IMR-90 (cell line): ENCODE measurements at places on chromosomes 7 and 10. TPM values are rescaled to one million over a fixed set of nuclear protein-coding genes. Genes with fewer than 3 reads are reported as not detected.

Gene ACHE
- 0.41 and 0.65 TPM in 2 replicates for polyA plus RNA-seq

Gene OR2A1
- polyA plus RNA-seq: not detected in 2 replicates

- no peak for DNase-seq
Measured at GRCh38 chr7:95391761-95392160, 4.4 kb downstream of the PON3 start.

DNA sequence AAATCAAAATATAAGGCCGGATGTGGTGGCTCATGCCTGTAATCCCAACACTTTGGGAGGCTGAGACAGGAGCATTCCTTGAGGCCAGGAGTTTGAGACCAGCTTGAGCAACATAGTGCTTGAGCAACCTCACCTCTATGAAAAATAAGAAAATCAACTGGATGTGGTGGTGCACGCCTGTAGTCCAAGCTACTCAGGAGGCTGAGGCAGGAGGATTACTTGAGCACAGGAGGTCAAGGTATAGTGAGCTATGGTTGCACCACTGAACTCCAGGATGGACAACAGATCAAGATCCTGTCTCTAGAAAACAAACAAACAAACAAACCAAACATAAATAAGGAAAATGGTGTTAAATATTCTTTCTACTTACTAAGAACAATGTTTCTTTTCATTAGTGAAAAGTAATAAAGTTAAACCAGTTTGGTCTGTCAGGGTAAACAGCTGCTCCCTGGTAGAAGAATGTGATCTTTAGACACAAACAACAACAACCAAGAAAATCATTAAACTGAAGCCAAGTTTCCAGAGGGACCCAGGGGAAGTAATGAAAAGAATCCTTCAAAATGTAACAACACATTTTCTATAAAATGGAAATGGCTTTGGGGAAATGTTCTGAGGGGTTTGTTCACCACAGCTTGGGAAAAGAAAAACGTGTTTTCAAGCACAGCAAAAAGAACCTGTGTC, 17.5 kb upstream of the BAG3 start:
- no peak for DNase-seq

DNA sequence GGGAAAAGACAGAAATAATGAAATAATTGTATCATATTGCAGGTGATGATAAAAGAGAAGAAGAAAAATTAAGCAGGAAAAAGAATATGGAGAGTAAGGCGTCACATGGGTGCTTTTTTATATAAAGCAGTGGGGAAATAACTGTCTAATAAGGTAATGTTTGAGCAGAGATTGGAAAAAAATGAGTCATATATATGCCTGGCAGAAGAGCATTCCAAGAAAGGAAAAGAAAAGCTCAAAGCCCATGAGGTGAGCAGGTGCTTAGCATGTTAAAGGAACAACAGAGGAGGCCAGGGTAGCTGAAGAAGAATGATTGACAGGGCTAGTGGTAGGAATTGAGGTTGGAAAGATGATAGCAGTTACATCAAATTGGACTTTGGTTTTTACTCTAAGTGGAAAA, 739.5 kb downstream of the SORCS1 start:
- DNase-seq: peak; percentile 72

Gene MINDY3
- 10.1 and 13.9 TPM in 2 replicates for polyA plus RNA-seq

Gene PGAM2
- 0.27 TPM in 1 of 2 replicates, not detected in the other for polyA plus RNA-seq

GRCh38 chr7:74023092-74023536, 4.9 kb upstream of the ELN start:
- peak; percentile 63 for DNase-seq

Gene AKR1C4
- not detected in 2 replicates for polyA plus RNA-seq

DNA sequence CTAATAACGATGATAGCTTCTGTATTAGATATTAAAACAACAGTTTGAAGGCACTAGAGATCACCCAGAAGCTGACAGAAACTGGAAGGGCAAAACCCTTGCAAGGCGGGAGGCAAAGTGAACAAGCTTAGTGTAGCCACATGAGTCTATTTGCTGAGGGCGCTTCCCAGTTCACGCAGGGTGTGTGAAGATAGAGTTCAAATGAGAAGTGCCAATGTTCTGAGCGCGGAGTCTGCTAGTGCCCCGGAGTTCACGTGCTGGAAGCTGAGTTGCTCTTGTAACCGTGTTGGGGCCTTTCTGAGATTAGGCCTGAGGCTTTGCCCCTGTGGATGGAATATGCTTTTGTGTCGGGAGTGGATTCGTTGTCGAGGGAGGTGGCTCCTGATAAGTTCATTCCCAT, 16.6 kb upstream of the GTPBP4 start:
- no peak for DNase-seq

Gene GIMAP6
- not detected in 2 replicates for polyA plus RNA-seq

DNA sequence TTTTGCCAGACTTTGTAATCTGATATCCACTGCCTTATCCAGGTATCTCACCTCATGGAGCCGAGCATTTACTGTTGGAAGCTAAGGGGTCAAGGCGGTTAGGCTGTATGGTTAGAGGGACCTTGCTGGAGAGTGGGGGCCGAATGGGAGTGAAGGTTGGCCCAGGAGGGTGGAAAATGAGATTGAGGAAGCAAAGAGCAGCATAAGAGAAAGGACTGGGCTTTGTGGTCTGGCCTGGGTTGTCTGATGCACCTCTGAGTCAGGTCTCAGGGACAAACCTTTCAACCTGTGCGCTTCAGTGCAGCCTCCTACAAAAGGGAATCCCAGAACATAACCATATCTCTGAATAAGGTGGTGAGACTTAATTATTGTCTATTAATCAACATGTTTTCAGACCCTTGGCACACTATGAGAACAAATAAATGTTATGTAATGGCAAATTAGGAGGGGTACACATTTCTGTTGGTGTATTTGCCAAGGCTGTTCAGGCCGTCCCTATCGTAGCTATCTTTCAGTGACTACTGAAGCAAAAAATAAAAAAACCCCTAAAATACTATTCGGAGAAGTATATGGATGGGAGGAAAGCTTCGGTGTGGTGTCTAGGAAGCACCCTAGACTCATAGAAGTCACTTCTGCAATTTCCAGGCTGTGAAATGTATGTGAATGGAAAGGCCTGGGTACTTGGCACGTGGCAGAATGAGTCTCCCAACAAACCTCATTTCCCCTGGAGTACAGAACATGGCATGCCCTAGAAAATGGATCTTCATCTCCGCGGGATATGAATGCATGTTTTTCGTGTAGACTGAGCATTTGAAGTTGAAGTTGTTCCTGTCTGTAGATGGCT, 4.3 kb downstream of the CAMK1D start:
- no peak for DNase-seq

DNA sequence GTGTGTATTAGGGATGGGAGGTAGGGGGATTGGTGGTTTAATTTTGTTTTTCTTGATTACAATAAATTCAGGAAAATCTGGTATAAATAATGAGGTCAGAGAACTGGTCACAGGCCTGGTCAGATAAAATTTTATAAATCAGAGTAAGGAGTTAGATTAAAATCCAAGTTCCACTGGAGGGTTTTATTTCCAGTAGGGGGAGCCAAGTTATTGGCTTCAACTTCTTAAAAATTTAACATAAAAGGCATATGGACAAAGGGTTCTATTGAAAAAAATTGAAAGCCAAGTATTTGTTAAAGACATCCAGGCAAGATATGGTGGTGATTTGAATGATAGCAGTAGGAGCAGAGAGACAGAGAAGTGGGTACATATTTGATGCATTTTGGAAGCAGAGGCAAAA, 763.3 kb downstream of the SORCS1 start:
- DNase-seq: peak; percentile 40

Gene ADAMTS14
- polyA plus RNA-seq: 0.31 and 0.33 TPM in 2 replicates

DNA sequence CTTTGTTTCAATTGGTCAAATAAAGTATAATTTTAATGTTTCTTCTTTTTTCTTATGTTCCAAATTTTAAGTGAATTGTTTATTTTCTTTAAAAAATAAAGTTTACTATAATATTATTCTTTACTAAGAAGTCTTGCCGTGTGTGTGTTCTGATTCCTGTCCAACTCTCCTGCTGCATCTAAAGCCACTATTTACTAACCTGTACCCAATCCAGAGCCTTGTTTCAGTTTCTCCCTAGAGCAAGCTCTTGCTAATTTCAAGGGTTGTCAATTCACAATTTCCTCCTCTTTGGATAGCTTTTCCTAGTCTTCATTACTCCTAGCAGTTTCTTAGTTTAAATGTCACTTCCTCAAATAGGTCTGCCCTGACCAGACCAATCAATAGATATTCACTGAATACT, 314.9 kb upstream of the SEMA3A start:
- DNase-seq: peak; percentile 20

GRCh38 chr10:104247513-104248146, 7.1 kb upstream of the GSTO1 start:
- DNase-seq: no peak

DNA sequence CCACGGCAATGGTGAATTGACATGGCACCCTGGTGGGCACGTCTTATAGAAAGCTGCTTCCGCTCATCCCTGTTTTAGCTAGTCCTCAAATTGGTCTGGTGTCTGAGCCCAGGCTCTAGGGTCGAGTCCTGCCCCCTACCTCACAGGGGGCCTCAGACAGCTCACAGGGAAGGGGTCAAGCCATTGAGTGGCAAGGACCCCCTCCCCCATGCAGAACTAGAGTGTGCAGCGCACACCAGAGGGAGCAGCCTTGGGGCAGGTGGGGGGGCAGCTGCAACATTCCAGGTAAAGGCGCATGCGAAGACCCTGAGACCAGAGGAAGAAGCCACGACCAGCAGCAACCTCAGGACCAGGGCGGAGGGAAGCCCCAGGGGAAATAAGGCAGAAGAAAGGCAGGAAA, 240.4 kb upstream of the PPP2R2D start:
- DNase-seq: no peak

- peak; percentile 33 for DNase-seq
Measured at GRCh38 chr7:106793015-106793975, 71.8 kb upstream of the PIK3CG start.

DNA sequence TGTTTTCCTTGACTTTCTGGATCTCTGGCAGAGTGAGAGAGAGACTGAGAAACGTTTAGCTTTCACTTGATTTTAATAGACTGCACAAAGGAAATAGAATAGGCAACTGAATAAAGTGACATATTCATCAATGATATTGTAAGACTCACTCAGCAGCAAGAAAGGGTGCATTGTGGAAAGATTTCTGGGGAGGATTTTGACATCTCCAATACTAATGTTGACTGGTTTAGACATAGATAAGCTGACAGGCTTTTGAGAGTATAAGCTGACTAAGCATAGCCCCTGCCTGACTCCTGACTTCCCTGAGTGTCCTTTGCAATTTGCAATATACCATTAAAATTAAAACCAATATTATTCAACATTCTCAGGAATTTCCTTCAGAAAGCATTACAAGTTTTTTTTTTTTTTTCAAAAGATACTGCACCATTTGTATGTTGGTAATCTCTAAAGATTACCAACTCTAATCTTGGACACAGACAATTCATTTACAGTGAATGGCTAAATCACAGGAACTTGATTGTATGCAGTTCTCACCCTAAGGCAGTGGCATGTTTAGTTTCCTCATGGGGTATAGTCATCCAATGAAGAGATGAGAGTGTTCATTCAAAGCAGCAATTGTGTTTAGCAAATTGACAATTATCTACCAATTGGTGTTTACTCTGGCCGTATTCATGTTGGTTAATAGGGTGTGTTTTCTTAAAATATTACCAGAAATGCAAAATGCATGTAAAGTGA, 325.6 kb downstream of the SORCS3 start:
- no peak for DNase-seq

DNA sequence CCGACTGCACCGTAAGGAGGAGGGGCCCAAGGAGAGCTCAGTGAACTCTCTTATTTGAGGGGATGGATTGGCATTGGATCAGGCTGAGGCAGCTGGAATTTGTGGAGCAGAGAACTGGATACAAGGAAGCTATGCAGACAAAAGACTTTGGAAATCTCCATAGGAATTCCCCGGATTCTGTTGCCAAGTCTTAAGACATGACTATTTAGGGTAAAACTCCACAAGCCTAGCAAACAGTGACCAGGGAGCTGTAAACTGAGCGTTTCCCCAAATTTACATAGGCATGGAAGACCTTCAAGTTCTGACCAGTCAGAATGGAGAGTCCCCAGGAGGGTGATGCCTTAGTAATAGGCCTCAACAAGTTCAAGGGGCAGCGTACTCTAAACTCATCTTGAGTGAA, 82.5 kb upstream of the PCBD1 start:
- peak; percentile 23 for DNase-seq

Gene VSTM2A
- not detected in 2 replicates for polyA plus RNA-seq

- DNase-seq: no peak
Measured at GRCh38 chr7:106291247-106291646, 6.5 kb upstream of the NAMPT start.

Gene NACAD
- polyA plus RNA-seq: 2.2 and 2.3 TPM in 2 replicates

DNA sequence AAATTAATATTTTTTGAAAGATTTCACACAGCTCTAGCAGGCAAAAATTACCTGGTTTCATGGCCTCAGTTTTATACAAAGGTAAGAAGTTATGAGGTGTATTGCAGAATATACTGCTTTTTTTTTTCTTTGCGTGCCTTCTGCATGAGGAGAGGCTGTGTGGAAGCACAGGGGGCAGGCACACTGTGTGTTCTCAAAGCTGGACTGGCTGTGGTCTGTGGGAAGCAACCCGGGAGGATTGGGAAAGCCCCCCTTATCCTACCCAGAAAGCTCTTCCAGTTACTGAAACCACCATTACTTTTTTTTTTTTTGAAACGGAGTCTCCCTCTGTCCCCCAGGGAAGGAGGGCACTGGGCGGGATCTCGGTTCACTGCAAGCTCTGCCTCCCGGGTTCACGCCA, 25.0 kb downstream of the ADARB2 start:
- DNase-seq: no peak

- DNase-seq: no peak
Measured at GRCh38 chr7:6032641-6033040, 1.5 kb downstream of the ANKRD61 start.

GRCh38 chr10:26085549-26085948, 131.0 kb upstream of the GAD2 start:
- no peak for DNase-seq

DNA sequence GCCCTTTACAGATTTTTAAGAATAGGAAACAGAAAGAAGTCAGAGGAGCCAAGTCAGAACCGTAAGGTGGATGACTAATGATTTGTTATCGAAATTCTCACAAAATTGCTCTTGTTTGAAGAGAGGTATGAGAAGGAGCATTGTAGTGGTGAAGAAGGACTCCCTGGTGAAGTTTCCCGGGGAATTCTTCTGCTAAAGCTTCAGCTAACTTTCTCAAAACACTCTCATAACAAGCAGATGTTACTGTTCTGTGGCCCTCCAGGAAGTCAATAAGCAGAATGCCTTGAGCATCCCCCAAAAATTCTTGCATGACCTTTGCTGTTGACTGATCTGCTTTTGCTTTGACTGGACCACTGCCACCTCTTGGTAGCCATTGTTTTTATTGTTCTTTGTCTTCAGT, 152.9 kb downstream of the HGF start:
- peak; percentile 69 for DNase-seq

DNA sequence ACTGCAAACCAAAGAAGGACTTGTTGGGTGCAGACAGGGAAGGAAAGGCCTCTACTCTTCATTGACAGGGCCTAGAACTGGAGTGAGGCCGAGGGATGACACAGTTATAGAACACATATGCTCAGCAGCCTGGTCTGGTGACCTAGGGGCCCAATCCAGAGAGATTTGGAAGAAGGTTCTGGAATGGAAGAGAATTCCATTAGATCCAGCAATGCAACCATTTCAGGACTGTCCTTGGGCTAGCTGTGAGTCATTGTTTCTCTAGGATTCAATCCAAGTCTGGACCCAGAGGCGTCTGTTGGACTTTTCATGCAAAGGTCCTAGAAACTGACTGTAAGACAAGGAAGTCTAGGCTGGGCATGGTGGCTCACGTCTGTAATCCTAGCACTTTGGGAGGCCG, 59.2 kb downstream of the WIPF3 start:
- DNase-seq: peak; percentile 63
